ENCODE measurements at places on chromosomes 16 and 17.

DNA sequence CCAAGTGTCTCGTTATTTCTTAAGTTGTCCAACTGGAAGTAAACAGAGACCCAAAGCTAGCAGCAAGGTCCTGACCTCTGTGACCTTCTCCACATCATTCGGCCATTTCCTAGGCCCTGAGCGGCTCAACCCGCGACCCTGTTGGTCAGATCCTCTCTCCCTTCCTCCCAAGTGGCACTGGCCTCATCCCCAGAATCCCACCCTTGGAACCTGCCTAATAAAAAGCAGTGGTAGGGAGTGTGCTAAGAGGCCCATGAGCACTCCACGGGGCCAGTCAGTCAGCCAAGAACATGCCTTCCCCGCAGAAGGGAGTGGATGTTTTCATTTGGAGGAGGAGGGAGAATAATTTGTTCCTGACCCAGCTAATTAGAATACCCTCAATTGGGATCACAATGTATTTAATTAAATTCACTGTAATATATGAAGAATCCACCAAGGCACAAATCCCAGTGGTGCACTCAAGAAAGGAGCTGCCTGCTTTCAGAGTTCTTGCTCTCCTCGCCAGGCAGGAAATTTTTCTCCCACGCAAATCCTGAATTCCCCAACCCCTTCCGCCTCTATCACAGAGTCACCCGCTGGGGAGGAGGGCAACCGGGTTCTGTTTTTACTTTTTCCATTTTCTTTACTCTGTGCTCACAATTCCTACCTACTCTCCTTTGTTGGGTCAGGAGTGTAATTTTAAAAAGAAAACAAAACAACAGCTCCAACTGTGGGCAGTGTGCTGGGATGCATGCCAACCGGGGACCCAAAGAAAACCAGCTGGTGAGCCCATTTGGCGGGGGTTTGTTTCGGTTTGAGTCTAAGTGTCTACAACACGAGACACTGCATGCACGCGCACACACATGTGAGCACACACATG lies 153.4 kb downstream of the ZFHX3 start:
- H3K4me1 ChIP-seq, result peaks cover 36% of the 10 kb centered on the region
- H3K36me3 ChIP-seq, result peaks cover 4% of the 10 kb centered on the region
- no peak overlapping the region for H3K27ac ChIP-seq
- no peak overlapping the region for H3K4me3 ChIP-seq

- H3K27ac ChIP-seq, result no peak overlapping the region
- no peaks in the 10 kb centered on the region for H3K36me3 ChIP-seq
- no peak overlapping the region for H3K4me3 ChIP-seq
- peak; percentile 45 for DNase-seq
- peaks cover 5% of the 10 kb centered on the region for H3K27me3 ChIP-seq
These were observed 206.3 kb upstream of the FOXF1 start for GRCh38 chr16:86303787-86304678.

GRCh38 chr16:49959552-49960277 lies 65.3 kb upstream of the CNEP1R1 start:
- H3K36me3 ChIP-seq, result no peaks in the 10 kb centered on the region
- no peaks in the 10 kb centered on the region for H3K4me1 ChIP-seq
- DNase-seq, result no peak
- H3K27ac ChIP-seq, result no peak overlapping the region
- no peak overlapping the region for H3K4me3 ChIP-seq

DNA sequence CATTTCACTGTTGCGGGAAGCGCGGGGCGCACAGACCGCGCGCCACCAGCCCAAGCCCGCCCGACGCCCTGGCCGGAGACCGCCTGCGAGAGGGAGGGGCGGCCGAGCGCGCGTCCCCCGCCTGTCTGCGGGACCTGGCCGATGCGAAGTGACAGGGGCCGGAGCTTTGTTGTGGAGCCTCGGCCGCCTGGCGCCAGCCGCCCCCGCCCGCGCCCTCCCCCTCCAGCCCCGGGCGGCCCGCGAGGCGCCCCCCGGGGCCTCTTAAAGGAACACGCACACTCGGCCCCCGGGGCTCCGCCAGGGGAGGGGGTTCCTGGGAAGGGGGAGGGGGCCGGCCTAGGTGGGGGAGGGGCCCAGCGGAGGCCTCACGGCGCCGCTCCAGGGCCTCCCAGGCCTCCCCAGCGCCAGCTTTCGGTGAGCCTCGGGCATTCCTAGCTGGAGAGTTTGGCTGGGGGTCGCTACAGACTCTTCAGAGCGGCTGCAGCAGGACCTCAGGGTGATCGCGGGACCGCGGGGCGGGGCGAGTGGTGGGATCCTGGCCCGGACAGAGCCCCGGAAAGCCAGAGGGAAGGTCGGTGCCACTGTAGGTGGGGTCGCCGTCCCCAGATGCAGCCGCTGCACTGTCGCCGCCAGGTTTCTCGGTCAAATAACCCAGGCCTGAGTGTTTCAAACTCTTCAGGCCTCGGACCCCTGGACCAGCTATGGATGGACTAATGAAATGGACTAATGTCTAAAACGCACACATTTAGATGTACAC lies 2.4 kb upstream of the TBX2 start:
- peak overlapping the region; percentile 49 for H3K27ac ChIP-seq
- peak overlapping the region; percentile 77 for H3K4me3 ChIP-seq
- peaks cover 17% of the 10 kb centered on the region for H3K4me1 ChIP-seq
- H3K27me3 ChIP-seq, result peaks cover 2% of the 10 kb centered on the region
- no peaks in the 10 kb centered on the region for H3K36me3 ChIP-seq
- DNase-seq, result peak; percentile 56

DNA sequence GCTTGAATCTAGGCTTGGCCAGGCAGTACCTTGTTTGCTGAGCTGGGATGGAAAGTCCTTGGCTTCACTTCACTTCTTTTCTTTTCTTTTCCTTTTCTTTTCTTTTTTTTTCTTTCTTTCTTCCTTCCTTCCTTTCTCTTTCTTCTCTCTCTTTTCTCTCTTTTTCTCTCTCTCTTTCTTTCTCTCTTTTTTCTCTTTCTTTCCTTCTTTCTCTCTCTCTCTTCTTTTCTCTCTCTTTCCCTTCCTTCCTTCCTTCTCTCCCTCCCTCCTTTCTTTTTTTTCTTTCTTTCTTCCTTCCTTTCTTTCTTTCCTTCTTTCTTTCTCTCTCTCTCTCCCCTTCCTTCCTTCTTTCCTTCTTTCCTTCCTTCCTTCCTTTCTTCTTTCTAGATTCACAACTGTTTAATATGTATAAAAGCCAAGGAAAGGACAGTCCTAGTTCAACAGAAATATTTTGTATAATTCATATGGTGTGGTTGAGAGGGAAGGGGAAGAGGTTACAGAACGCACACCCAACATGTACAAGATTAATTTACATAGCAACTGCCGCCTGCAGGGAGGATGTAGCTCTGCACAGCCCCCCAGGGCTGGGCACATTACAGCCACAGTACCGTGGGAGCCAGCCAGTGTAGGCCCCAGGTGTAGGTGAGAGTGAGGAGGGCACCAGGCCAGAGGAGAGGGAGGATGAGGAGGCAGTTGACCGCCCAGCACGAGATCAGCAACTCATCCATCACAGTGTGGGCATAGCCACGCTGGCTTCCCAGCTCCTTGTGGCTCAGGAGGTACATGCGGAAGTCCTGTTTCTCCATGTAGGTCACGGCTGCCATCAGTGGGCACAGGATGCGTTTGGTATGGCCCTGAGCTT lies 9.7 kb upstream of the ITGB3 start:
- no peaks in the 10 kb centered on the region for H3K36me3 ChIP-seq
- no peaks in the 10 kb centered on the region for H3K27me3 ChIP-seq
- no peak overlapping the region for H3K27ac ChIP-seq
- peaks cover 13% of the 10 kb centered on the region for H3K4me1 ChIP-seq
- no peak overlapping the region for H3K4me3 ChIP-seq

GRCh38 chr16:57598437-57598836 lies 30.0 kb upstream of the ADGRG1 start:
- H3K36me3 ChIP-seq, result no peaks in the 10 kb centered on the region
- peaks cover 4% of the 10 kb centered on the region for H3K4me1 ChIP-seq
- H3K27me3 ChIP-seq, result no peaks in the 10 kb centered on the region
- H3K27ac ChIP-seq, result no peak overlapping the region
- no peak for DNase-seq
- no peak overlapping the region for H3K4me3 ChIP-seq

- peaks cover 12% of the 10 kb centered on the region for H3K36me3 ChIP-seq
- peaks cover 8% of the 10 kb centered on the region for H3K4me1 ChIP-seq
- H3K27me3 ChIP-seq, result no peaks in the 10 kb centered on the region
- no peak overlapping the region for H3K27ac ChIP-seq
- DNase-seq, result no peak
These were observed 6.5 kb downstream of the SETD1A start for GRCh38 chr16:30963925-30964511.

GRCh38 chr16:71834291-71834690 lies 11.5 kb upstream of the ATXN1L start:
- no peak for DNase-seq
- H3K27me3 ChIP-seq, result no peaks in the 10 kb centered on the region
- no peaks in the 10 kb centered on the region for H3K4me1 ChIP-seq
- H3K36me3 ChIP-seq, result no peaks in the 10 kb centered on the region
- no peak overlapping the region for H3K4me3 ChIP-seq
- no peak overlapping the region for H3K27ac ChIP-seq

- H3K27me3 ChIP-seq, result peaks cover 6% of the 10 kb centered on the region
- no peak for DNase-seq
- H3K36me3 ChIP-seq, result no peaks in the 10 kb centered on the region
- no peak overlapping the region for H3K4me3 ChIP-seq
- H3K27ac ChIP-seq, result no peak overlapping the region
These were observed 42.4 kb upstream of the NUDT7 start for GRCh38 chr16:77679901-77680300.

GRCh38 chr17:74335529-74336062 lies 9.6 kb downstream of the KIF19 start:
- no peaks in the 10 kb centered on the region for H3K4me1 ChIP-seq
- no peak overlapping the region for H3K27ac ChIP-seq
- H3K27me3 ChIP-seq, result peaks cover 4% of the 10 kb centered on the region
- no peak for DNase-seq

DNA sequence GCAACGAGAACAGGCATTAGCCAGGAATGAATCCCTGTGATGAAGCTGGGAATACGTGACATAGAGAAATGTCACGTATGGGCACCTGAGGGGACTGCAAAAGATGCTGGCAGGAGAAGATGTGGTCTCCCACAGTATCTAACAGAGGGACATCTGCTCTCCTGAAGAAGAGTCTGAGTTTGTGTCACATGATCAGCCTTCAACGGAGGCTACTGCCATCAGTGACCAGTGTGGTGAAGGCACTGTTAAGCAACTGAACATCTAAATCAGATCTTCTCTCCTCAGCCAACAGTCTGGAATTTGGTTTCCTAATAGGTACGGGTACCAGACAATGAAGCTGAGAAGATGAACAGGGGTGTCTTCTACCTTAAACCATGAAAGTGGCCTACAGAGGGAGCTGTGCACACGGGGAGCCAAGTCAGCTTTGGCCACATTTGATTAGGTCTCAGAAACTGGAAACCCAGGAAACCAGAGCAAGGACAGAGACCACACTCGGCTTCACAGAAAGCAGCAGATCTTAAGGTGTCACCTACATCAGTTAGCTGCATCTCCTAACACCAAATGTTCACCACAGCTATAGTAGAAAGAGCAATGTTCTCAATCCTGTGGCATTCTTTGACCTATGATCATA lies 41.8 kb downstream of the BRD7 start:
- no peak overlapping the region for H3K4me3 ChIP-seq
- no peaks in the 10 kb centered on the region for H3K27me3 ChIP-seq
- peak; percentile 24 for DNase-seq
- H3K36me3 ChIP-seq, result peaks cover 75% of the 10 kb centered on the region

DNA sequence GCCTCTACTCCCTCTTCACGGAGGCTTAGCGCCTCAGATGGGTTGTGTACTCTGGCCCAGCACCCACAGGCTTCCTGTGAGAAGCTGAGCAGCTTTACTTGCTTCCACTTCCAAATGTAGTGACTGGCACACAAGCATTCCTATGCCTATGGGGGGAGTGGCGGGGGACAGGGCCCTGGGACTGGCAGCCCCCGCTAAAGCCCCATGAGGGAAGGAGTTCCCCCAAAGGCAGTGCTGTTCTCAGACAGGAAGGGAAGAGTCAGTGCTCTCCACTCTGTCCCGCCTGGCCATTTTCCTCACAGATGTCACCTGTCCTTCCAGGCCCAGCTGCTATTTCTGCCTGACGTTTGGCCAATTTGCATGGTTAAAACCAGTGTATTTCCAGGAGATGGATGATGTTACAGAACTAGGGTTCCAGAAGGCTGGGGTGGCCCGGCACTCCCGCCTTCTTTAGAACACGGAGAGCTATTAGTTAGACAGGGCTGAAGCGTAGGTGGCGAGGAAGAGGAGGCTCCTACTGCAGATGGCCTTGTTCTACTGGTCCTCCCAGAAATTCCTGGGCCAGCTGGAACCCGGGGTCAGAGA lies 83.9 kb upstream of the FBXO47 start:
- H3K4me1 ChIP-seq, result no peaks in the 10 kb centered on the region
- no peak overlapping the region for H3K27ac ChIP-seq
- no peak overlapping the region for H3K4me3 ChIP-seq
- H3K36me3 ChIP-seq, result no peaks in the 10 kb centered on the region

GRCh38 chr17:48127371-48128051 lies 19.9 kb downstream of the SNX11 start:
- no peak overlapping the region for H3K27ac ChIP-seq
- H3K27me3 ChIP-seq, result no peaks in the 10 kb centered on the region
- no peak for DNase-seq
- peaks cover 42% of the 10 kb centered on the region for H3K36me3 ChIP-seq
- H3K4me3 ChIP-seq, result no peak overlapping the region
- no peaks in the 10 kb centered on the region for H3K4me1 ChIP-seq

GRCh38 chr16:9658164-9658563 lies 524.1 kb downstream of the GRIN2A start:
- no peak overlapping the region for H3K4me3 ChIP-seq
- peaks cover 5% of the 10 kb centered on the region for H3K27me3 ChIP-seq
- no peaks in the 10 kb centered on the region for H3K4me1 ChIP-seq
- no peak for DNase-seq
- no peak overlapping the region for H3K27ac ChIP-seq
- H3K36me3 ChIP-seq, result no peaks in the 10 kb centered on the region

DNA sequence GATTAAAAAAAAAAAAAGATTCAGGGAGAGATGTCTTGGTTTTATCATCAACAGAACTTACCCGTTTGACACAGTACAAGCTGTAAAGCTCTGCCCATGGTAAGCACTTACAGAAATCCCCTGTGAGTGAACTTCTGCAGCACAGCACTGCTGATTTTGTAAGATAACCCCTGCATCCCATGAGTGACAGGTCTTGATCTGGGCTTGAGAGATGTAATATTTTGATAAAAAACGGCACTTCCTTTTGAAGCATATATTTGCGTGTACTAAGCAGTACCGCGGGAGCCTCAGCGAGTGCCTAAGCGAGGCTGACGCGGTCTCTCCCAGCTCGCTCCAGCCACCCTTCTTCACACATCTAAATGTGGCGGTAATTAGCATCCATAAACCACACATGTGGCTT lies 50.5 kb downstream of the IKZF3 start:
- peak; percentile 39 for DNase-seq
- H3K36me3 ChIP-seq, result no peaks in the 10 kb centered on the region
- no peak overlapping the region for H3K27ac ChIP-seq
- H3K4me3 ChIP-seq, result no peak overlapping the region

DNA sequence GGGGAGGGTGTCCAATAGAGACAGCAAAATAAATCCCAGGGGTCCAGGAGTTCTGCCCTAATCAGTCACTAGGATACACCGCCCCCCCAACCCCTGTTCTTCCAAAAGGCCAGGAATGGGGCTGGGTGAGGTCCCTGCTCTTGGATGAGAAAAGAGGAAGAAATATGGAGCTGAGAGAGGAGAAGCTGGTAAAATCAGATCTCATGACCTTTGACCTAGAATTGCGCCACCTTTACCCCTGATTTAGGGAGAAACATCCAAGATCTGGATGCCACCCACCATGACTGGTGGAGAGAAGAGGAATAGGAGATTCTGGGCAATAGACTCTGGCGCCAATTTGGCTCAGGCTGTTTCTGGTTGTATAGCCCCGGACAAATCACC lies 707 bp upstream of the CACNB1 start:
- H3K4me3 ChIP-seq, result peak overlapping the region; percentile 90
- H3K27me3 ChIP-seq, result no peaks in the 10 kb centered on the region
- H3K36me3 ChIP-seq, result peaks cover 26% of the 10 kb centered on the region
- no peak for DNase-seq
- peaks cover 44% of the 10 kb centered on the region for H3K4me1 ChIP-seq

All from psoas muscle (tissue), 8 donors.